ENCODE measurements at places on chromosomes 12 and 14.

DNA sequence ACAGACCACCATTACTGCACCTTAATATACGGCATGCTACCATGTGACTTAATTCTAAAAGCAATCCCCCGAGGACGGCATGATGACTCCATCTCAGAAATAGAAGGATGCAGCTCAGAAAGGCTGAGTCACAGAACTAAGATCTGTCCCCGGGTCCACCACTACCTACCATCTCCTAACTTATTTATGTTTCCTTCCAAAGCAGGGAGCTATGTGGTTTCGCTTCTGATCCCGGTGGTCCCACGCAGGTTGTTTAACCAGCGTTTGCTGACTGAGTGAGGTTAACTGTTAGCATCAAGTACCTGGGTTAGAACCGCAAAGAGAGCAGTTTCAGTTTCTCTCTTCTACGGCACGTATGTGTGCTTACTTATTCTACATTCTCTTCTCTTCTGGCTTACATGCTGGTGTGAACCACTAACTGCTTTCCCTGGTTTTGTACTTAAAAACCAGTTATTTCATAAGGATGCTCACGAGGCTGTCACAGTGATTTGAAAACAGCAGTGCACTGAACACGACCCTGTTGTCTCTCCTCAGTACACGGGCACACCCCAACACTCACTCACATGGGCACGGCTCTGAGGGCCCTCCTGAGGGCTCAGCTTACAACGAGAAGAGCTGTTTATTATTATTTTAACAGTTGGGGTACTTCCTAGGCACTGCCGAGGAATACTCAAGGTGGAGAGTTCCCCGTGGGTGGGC is 66.7 kb downstream of the CCDC88C start:
- no peak for DNase-seq

DNA sequence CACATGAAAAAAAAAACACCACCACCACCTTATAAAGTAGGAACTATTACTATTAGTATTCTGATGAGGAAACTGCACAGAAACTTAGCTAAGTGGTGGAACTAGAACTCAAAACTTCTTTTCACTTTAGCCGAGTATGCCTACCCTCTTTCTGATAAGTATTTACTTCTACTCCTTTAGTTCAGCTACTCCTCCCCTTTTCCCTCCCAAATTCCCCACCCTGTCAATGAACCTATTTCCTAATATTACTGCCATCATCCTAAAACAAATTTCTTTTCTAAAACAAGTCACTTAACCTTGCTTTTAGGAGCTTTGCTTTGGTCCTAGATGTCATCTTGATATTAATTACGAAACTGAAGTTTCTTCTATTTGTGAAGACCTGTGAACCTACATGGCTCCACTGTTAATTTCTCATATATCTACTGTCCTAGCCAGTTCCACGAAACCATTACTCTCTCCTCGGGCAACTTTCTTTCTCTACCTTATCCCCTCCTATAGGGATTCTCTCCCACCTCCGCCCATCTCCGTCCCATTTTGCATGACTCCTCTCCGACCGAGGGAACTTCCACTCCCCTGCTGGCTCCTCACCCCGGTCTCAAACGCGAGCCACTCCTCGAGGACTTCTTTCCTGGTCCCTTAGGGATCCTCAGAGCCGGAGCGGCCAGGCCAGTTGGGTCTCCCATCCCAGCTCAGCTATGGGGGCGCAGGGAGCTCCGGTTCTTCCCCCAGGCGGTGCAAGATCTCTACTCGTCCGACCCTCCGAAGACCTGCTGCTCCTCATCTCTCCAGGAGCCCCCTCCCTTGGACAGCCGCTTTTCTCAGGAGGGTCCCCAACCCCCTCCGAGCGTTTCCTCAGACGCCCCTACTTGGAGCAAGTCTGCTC is 1.1 kb downstream of the NUMB start:
- DNase-seq = peak; percentile 71

DNA sequence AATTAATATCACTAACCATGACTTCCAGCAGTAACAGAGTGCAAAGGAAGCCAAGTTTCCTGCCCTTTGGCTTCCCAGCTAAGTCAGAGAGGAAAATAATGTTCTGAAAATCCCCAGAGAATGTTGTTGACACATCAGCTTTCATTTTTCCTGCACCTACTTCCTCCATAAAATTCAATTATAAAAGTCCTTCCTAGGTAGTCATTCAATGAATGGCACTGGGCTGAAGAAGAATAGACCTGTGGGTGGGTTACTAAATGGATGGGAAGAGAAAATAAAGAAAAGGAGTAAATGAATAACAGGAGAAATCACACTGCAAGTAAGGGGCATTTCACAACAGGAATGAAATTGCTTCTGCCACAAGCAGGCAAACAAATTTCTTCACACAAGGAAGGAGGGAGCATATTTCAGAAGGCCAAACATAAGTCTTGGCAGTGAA is 73.2 kb upstream of the MDM1 start:
- DNase-seq = no peak

DNA sequence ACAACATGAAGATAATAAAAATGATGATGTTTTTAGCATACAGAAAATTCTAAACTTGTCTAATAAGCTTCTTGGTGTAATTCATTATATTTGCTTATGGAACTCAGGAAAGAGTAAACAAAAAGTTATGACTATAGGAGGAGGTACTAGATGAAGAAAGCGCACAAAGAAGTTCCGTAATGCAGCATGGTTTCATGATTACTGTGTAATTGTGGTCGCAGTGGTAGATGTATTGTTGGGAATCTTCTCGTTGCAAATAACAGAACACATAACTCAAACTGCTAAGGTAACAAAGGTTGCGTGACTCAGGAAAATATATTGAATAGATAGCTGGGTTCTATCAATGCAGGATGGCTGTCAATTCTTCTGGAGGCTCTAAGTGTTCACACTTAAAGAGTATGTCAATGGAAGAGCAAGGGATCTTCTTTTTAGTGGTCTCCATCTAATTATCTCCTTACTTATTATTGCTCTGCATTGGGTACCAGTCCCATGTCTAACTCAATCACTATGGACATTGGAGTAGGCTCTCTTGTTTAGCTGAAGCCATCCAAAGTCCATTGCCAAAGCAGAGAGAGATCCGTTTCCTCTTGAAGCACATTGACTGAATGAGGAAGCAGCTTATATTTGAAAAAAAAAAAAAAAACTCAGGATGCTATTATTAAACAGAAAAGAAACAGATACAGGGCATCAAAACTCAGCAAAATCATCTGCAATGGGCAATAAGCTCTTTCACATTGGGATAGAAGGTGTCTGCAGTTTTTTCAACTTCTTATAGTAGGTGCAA is 283.4 kb upstream of the ATP2B1 start:
- no peak for DNase-seq

GRCh38 chr14:89033756-89034155 is 209.3 kb downstream of the TTC8 start:
- no peak for DNase-seq

DNA sequence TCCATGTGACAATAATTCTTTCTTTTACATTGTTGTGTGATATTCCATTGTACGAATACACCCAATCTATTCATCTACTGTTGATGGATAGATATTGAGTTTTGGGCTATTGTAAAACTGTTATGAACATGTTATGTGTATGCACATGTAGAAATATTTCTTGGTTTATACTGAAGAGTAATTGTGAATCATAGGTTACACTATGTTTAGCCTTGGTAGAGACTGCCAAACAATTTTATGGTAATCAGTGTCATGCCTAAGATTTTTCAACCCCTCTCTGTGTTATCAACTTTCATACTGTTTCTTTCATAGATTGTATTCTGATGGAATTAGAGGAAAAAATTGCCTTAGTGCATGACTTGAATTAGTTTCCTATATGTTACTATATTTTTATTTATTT is 39.5 kb downstream of the FRMD6 start:
- peak; percentile 64 for DNase-seq
